ENCODE measurements at places on chromosomes 5 and 9.

- DNase-seq = no peak
Observed at GRCh38 chr5:79560771-79561524, 47.0 kb upstream of the HOMER1 start.

DNA sequence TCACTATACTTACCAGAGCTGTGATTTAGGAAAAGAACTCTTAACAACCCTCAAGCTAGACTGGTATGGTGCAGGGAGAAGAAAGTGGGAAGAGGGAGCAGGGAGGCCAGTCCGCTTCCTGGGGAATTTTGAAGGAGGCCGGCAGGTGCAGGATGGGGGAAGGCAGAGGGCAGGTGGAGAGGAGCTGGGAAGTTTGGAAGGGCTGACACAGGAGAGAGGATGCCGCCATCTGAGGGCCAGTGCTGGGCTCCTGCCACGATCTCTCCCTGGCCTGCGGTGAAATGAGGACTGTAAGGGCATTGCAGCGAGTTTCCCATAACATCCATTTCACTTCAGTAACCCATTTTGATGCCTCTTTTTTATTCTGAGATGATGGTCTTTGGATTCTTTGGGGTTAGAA is 8.9 kb downstream of the DAB2IP start:
- DNase-seq = no peak

DNA sequence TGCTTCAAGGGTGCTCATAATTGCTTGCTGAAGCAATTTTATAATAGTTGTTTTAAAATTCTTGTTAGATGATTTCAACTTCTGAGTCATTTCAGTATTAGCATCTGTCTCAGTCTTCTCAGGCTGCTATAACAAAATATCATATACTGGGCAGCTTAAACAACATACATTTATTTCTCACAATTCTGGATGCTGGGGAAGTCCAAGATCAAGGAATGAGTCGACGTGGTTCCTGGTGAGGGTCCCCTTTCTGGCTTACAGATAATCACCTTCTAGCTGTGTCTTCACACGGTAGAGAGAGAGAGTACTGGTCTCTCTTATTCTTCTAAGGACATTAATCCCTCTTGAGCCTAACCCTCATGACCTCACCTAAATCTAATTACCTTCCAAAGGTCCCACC is 160.4 kb downstream of the SIL1 start:
- DNase-seq = no peak

- DNase-seq = no peak
Observed at GRCh38 chr5:58048185-58048925, 411.5 kb downstream of the PLK2 start.

GRCh38 chr9:121439016-121439415 is 60.6 kb downstream of the GGTA1 start:
- no peak for DNase-seq
